ENCODE measurements at places on chromosomes 6 and 20.

GRCh38 chr6:98995116-98995515, 47.4 kb upstream of the FBXL4 start:
- DNase-seq: no peak

DNA sequence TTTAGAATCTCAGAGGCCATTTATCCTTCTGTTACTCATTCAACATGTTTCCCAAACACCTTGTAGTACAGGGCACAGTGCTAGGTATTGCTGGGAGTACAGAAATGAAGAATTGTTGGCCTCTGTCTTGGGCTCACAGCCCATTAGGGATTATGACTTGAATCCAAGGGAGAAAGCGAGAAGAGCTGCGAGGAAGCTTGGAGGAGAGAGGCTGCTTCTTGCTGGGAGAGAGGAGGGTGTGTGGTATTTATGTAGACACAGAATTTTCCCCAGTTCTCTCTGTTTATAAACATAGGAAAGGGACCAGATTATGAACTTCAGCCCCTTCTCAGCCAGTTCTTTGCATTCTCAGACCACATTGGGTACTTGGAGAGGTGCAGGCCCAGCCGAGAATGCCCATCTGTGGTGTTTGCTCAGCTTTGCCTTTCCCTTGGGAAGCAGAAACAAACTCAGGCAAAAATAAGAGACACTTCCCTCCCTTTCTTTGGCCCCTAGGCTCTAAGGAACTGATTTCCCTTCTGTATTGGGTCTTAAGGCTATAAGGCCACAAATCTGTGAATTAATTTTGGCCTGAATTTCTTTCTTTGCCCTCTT, 17.9 kb downstream of the CHMP4B start:
- no peak for DNase-seq

GRCh38 chr6:82461536-82461935, 97.9 kb downstream of the TPBG start:
- no peak for DNase-seq

DNA sequence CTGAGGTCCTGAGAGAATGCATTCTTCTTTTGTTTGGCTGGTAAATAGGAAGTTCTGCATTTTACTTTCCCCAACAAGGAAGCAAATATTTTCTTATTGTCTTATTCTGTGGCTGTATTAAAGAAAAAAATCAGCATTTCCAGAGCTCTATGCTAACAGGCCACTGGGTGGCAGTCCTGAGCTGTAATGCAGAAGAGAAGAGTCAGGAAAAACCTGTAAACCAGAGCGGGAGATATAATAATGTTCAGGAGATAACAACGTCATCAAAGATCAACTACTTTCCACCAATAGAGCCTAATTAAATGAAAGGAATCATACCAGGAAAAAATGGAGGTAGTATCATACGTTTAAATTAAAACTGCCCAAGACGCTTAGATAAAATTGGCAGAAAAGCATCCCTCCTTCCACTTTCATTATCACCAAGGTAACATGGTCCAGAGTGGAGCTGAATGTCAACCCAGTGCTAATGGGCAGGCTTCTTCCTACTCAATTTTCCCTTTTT, 55.6 kb upstream of the CARMIL1 start:
- DNase-seq: peak; percentile 19

DNA sequence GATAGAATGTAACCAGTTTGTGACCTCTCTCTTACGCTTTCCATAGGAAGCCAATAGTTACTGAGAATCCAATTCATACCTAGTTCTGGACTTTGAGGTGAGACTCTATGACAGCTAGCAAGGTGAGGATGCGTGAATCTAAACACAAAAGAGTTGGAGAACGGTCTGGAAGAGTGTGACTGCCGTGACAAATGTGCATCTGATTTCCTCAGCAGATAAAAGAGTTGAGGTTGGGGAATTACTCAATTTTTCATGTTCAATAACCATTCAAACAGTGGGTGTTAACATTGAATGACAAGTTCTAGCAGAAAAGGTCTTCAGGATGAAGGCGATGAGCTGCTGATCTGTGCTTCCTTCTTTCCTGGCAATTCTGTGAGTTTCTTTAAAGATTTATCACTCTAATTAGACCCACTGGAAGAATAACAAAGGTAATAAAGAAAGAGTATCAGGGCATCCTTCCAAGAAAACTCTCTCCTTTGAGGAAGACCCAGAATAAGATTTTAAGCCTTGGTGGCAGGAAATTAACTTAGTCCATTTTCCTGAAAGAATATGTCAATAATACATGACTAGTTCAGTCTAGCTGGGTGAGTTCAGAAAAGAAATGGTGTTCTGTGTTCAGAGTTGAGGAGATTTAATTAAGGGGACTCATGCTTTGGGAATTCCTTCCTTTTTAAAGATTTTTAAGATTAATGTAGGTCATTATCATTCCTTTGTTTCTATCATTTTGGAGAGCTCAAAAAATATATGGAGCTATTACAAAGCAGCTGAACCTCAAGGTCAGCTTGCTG, 24.5 kb downstream of the KIF3B start:
- DNase-seq: no peak

- DNase-seq: no peak
These were observed 177.8 kb upstream of the MYLIP start for GRCh38 chr6:15950962-15951569.

- DNase-seq: no peak
These were observed 10.7 kb downstream of the ENPP5 start for GRCh38 chr6:46160102-46160501.

GRCh38 chr6:41162687-41163418, at the start of gene TREM2:
TREM2 (minus strand) TSS chr6:41163116; CDS start chr6:41163082, 34 bp downstream.
- DNase-seq: no peak

GRCh38 chr6:145469021-145469420, 266.3 kb downstream of the EPM2A start:
- DNase-seq: no peak

DNA sequence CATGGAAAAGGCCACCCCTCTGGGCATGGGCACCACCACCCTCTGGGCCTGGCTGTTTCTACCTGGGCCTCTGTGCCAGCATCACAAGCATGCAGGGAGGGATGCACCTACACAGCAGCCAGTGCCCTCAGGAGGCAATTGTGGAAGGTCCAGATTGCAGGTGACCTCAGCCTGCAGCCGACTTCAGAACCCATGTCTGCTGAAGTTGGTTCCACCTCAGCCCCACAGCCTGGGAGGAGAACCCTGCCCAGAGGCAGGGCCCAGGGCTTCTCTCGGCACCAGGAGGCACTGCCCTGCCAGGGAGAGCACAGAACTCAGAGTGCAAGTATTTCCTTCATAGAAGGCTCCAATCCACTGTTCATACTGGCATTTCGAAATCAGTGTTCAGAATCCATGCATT, 149.8 kb downstream of the TTLL2 start:
- DNase-seq: no peak

DNA sequence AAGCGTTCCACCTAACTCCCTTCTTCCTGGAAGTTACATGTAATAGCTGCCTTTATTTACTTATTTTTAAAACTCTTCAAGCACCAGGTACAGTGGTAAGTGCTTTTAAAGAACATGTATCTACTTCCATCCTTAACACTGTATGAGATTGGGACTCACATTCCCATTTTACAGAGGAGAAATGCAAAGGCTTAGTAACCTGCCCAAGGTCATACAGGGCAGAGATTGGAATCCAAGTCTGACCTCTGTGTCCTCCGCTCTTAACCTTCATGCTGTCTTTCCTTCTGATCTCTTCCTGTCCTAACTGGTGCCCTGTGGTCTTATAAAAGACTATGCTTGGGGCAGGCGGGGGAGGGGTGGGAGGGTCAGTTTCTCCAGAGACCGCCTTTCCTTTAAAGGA, 1.6 kb downstream of the B4GALT5 start:
- DNase-seq: no peak

- DNase-seq: no peak
These were observed 43.5 kb downstream of the AKIRIN2 start for GRCh38 chr6:87658516-87658915.

DNA sequence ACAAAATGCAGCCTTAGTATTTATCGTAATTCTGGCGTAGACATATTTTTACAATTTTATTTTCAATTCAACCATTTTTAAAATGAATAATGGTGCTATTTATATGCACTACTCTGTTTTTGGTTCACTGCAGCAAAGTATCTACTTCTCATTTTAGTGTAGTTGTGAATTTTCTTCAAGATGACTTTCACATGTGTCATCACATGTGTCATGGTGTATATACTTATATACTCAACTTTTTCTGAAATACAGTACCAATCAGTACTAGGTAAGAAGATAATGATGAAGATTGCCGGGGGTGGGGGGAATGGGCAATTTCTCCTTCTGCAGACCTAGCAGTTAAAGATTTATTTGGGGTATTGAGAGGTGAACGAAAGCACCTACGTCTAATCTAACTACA, 634.5 kb downstream of the PHF3 start:
- DNase-seq: no peak

DNA sequence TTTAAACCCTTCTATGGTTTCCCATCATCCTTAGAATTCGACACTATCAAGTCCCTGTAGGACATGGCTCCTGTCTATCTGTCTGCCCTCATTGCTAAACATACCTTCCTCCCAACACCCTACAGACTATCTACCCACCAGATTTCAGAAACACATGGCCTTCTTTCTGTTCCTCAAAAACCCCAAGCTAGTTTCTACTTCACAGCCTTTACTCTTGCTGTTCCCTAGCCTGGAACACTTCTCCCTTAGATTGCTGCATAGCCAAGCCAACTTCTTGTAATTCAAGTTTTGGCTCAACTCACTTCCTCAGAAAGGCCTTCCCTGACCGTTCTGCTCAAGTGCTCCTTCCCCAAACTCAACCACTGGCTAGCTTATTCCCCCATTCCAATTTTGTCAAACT, 156.2 kb downstream of the BTBD9 start:
- DNase-seq: no peak

DNA sequence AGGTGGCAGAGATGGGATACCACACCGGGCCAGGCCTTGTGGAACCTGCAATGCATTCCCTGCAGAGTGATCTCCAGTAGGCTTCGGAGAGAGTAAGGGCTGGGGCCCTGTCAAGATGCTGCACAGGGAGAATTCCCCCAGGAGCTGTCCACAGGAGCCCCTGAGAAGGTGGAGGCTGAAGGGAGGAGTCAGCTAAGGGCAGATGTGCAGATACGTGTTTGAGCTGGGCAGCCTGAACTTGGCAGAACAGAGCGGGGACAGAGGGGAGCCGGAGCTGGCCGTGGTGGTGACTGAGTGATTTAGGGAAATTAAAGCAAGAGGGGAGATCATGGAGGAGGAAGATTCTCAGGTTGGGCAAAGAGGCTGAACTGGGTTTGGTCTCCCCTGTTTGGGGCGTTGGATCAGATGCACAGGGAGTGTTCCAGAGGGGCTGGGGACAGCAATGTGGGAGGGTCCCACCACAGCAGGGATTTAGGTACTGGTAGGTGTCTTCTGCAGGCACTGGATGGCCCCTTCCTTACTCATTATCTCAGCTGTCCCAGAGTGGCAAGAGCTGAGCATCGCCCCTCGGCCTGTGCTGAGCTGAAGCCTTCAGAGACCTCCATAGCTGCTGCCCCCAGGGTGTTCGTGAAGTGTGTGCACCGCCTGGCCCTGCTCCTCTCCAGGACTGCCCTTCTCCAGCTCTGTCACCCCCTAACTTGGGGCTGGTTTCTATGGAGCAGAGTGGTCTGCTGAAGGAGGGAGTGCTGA, 3.8 kb upstream of the NCR2 start:
- no peak for DNase-seq

DNA sequence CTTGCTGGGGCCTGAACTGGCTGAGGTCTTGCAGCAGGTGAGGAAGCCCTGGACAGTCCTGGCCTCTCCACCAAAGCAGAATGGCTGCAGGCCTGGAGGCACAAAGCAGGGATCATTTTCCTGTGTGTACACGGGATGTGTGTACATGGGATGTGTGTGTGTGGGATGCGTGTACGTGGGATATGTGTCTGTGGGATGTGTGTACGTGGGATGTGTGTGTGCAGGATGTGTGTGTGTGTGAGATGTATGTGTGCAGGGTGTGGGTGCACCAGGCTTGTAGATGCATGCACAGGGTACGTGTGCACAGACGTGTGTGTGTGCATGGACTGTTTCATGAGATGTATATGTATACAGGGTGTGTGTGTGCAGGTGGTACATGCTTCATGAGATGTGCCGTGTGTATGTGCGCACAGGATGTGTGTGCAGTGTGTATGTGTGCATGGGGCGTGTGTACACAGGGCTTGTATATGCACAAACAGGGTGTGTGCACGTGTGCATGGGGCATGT, 7.9 kb upstream of the CHRNA4 start:
- no peak for DNase-seq

- no peak for DNase-seq
These were observed 837 bp downstream of the TRAM2 start for GRCh38 chr6:52576054-52576391.

- no peak for DNase-seq
These were observed 111.0 kb downstream of the SYCP2 start for GRCh38 chr20:59822291-59823029.

DNA sequence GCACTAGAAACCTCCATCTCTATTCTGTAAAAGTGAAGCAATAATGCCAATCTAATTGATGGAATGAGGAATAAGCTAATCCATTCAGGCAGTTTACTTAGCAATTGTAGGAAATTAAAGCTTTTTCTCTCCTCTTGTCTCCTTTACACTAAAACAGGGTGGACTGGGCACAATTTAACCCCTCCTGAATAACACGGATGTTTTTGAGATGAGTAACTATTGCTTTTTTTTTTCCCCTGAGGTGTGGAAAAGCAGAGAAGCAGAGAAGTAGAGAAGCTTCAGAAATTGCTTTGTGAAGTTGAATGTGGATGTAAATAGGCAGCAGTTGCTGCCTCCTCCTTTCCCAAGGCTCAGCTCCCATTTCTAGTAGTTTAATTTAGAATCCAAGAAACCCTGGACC, 40.0 kb upstream of the GCNT2 start:
- no peak for DNase-seq

DNA sequence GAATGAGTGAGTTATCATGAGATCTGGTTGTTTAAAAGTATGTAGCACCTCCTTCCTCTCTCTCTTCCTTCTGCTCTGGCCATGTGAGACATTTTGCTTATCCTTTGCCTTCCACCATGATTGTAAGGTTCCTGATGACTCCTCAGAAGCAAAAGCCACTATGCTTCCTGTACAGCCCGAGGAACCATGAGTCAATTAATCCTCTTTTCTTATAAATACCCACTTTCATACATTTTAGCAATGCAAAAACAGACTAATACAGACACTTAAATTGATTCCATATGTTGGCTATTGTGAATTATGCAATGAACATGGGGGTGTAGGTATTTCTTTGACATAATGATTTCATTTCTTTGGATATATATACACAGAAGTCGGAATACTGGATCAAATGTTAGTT, 792.8 kb upstream of the EYS start:
- no peak for DNase-seq

DNA sequence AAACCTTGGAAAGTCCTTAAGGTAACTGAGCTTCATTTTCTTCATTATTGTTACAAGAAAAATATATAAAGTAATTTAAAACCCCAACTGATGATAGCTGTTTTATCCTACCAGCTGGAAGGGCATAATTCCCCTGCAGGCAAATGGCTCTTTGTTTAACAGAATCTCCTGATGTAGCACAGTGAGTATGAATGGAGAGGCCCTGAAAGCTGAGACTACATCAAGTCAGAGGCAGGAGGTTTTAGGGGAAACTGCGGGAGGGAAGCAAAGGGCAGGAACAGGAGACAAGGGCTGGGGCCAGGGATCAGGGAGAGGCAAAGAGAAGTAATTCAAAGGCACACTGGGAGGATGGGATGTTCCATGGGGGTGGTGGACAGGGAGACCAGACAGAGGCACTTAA, 119.0 kb upstream of the LRFN2 start:
- DNase-seq: no peak

Measured in activated CD8-positive, alpha-beta memory T cell treated with anti-CD3 and anti-CD28 coated beads for 1 hour (primary cell).